ENCODE measurements at places on chromosomes 12 and 14.

- DNase-seq, result no peak
These were observed 31.6 kb downstream of the KCNC2 start for GRCh38 chr12:75177997-75178396.

DNA sequence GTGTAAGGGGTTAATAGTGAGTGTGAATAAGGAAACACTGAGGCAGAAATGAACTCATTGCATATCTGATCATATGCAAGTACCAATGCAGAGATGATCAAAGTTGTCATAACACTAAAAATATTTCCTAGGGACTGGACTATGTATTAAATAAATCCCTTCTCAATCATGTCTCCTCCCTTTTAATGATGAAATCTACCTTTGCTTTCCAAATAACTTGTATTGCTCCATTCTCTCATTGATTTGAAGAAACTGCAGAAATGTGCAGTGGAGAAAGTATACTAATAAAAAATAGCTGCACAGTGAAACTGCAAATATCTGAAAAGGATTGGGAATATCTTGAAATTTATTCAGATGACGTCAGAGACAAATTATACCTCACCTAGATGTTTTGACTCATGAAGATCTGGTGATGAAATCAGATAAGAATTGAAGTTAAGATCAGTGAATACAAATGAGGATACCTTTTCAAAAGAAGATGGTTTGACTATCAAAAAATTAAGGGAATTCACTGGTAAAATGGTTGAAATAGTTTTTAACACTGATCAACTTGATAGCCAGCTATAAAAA, 1264.9 kb upstream of the USP15 start:
- DNase-seq, result no peak

DNA sequence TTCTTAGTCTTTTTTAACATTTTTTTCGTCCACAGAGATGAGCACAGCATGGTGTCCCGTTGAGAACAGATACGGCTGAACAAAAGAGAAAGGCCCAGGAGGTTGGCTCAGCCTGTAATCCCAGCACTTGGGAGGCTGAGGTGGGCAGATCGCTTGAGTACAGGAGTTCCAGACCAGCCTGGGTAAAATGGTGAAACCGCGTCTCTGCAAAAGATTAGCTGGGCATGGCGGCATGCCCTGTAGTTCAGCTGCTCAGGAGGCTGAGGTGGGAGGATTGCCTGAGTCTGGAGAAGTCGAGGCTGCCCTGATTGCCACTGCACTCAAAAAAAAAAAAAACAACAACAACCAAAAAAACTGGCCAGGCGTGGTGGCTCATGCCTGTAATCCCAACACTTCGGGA, 5.9 kb upstream of the EP400 start:
- DNase-seq, result no peak

GRCh38 chr12:44158746-44159145, 322.9 kb downstream of the TMEM117 start:
- no peak for DNase-seq

DNA sequence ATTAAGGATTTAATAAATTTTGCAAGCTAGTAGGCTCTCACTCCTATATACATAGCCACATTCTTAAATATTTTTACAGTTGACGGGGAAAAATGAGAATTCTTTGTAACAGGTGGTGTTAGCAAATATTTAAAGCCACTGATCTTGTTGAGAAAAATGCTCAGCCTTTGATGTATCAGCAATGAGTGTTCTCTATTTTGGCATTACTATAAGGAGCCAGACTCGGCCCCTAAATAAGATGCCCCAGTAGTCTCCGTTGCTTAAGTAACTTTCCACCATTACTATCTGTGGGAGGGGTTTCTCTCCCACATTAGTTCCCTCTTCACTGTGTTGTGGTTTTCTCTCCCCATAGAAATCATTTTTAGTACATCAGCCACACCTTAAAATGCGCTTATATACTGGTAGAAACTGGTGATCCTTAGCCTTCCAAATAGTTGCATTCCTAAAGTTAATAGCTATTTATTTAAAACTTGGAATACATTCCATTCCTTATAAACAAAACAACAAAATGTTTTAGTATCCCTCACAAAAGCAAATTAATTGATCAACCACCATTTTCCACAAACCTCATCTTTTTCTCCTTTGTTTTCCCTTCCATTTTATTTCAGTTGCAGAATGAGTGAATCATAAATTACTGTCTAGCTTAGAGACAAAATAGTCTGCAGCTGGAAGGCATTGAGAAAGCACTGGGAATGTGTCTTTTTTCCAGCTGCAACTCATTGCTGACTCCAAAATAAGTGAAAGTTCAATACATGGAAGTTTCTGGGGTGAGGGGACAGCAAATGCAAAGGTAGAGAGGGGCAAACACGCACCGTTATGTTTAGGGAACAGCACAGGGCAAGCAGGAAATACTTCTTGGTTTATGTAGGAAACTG, 84.7 kb upstream of the FERMT2 start:
- DNase-seq, result no peak

DNA sequence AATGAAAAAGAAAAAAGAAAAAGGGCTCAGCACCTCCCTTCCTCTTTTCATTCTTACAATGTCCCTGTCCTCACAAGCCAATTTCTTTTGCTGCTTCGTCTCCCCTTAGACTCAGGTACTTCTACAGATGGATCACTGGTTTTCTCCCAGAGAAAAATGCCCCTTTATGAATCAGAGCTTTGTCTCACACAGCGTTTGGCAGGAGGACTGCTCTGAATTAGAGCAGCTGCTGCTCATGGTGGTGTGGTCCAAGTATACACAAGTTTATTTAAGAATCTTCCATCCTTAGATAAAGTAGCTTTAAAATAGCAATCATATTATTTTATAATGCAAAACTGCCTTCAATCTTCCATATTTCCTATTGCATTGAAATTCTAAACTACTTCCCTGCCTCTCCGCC, 80.3 kb downstream of the SLC8A3 start:
- DNase-seq, result no peak

DNA sequence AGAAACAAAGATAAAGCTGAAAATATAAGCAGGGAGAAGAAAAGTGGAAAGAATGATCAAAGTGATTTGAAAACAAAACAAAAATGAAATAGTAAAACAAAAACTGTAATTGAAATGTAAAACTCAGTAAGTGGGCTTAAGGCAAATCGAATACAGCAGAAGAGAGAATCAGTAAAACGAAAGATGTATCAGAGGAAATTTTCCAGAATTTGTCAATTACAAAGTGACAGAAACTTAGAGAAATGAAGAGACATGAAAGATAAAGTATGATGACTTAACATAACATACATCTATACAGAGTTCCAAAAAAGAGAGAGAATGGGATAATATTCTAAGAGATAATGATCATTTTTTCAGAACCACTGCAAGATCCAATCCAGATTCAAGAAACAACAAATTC, 10.5 kb downstream of the ZFC3H1 start:
- no peak for DNase-seq

- DNase-seq, result no peak
These were observed 226.1 kb upstream of the DIO3 start for GRCh38 chr14:101335061-101335661.

- no peak for DNase-seq
These were observed 16.5 kb upstream of the RIMKLB start for GRCh38 chr12:8681129-8681884.

- DNase-seq, result no peak
These were observed at the start of gene SMIM41 for GRCh38 chr12:52079576-52080402. TSS of gene SMIM41 (plus strand) at chr12:52079704. CDS start at chr12:52079780, 76 bp downstream.

- no peak for DNase-seq
These were observed 63.7 kb upstream of the DDX11 start for GRCh38 chr12:31009976-31010375.

DNA sequence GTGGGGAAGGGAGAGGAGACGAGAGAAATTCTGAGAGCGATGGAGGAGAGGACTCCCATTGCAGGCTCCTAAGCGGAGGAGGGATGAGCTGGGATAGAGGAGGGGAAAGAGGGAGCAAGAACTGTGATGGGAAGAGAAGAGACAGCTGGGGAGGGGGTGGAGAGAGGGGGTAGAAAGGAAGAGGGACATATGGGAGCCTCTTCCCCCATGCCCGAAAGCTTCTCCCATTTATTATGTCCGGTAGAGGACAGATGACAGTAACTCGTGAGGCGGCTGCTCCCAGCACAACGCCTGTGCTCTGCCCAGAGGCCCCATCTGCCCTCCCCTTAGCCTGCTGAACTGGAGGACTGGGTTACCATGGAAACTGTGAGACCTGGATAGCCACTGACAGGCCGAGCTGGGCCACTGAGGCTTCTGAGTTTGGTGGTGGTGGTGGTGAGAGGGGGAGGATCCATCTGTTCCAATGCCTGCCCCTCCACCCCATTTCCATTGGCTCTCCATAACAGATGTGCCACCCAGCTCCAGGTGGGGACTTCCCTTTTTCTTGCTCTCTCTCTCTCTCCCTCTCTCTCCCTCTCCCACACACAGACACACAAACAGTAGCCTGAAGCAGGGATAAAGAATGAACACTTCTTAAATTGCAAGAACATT, 8.3 kb downstream of the CPNE6 start:
- no peak for DNase-seq

DNA sequence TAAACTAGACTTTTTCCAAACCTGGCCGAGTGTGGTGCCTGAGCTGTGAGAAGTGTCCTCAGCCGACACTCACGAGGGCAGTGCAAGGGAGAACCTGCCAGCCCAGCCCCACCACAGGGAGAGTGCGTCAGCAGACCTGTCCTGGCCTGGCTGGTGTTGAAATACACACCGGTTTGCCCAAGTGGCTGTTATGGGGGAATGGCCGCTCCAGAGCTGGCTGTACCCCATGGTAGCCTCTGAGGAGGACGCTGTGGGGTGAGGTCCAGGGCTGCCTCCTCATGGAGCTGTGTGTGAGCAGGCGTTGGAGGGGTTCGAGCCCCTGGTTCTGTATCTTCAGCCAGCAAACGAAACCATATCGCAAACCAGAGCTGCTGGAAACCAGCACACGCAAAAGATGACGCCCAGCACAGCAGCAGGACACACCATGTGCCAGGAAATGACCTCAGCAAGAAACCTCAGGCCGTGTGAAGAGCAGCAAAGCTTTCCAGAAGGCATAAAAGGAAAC, 9.4 kb downstream of the ANKRD9 start:
- DNase-seq, result no peak

- no peak for DNase-seq
These were observed 55.2 kb downstream of the FBXL14 start for GRCh38 chr12:1539135-1539534.

- no peak for DNase-seq
These were observed 58.7 kb downstream of the WSCD2 start for GRCh38 chr12:108187831-108188230.

- DNase-seq, result no peak
These were observed 225.1 kb downstream of the DIO2 start for GRCh38 chr14:79986251-79986650.

- DNase-seq, result no peak
These were observed 88.7 kb downstream of the APAF1 start for GRCh38 chr12:98733667-98734350.

GRCh38 chr12:14868916-14869506, 16.6 kb downstream of the MGP start:
- no peak for DNase-seq

GRCh38 chr14:20093442-20093841, 17.1 kb upstream of the OR4K17 start:
- no peak for DNase-seq

GRCh38 chr12:122130150-122130549, 43.9 kb downstream of the IL31 start:
- no peak for DNase-seq

GRCh38 chr14:101192661-101193000, 289.1 kb upstream of the RTL1 start:
- no peak for DNase-seq

DNA sequence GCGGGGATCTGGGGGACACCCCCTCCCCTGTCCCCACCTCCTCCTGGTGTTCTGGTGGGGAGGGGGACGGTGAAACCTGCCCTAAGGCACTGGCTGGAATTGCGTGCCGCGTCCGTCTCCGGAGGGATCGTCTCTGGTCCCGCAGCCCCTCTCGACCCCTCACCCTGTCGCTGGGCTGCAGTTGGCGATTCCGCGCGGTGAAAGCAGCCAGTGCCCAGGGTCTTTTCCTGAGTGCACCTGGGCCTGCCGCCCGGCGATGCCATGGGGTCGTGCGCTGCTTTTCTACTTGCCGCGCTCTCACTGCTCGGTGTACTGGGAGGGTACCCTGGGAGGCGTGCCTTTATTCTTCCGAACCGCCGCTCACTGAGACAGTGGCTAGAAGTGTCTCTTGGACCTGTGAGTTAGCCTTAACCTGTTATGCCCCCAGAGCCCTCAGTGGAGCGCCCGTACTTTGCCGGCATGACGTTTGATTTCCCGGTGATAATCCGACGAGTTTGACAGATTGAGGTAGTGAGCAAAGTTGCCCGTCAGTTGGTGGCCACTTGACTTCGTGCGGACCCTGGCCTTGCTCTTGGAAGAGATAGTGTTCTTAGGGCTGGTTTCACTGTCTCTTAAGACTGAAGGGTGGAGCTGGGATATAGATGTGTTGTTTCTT, 788 bp downstream of the SFSWAP start:
- no peak for DNase-seq

GRCh38 chr14:53979113-53979681, 22.6 kb upstream of the BMP4 start:
- no peak for DNase-seq

DNA sequence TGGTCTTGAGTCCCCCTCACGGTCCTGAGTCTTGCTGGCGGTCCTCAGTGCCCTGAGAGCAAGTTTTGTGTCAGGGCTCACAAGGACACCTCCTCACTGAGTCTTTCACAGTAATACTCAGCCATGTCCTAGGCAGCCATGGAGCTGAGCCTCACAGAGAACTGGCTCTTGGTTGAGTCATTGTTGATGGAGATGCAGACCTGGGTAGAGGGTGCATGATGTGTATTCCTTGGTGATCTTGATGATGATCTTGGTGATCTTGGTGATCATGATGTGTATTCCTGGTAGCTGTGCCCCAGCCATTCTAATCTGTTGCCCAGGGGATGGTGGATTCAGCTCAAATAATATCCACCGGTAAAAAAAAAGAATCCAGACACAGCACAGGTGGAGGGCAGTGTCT, 495.4 kb downstream of the TMEM121 start:
- DNase-seq, result no peak

GRCh38 chr12:107325075-107325608, 231.8 kb upstream of the CRY1 start:
- DNase-seq, result no peak

- DNase-seq, result no peak
These were observed 75.9 kb downstream of the TNFAIP2 start for GRCh38 chr14:103199124-103199523.

GRCh38 chr14:36443374-36443773, 76.7 kb downstream of the NKX2-1 start:
- no peak for DNase-seq

GRCh38 chr12:119113496-119113986, 65.2 kb upstream of the HSPB8 start:
- DNase-seq, result no peak

- DNase-seq, result no peak
These were observed 19.4 kb downstream of the TCTN2 start for GRCh38 chr12:123690191-123690840.

Data from activated naive CD8-positive, alpha-beta T cell treated with anti-CD3 and anti-CD28 coated beads, Interleukin-2, amount 50 U/mL, for 16 hours (primary cell).